ENCODE measurements at places on chromosomes 11 and 22. TPM values are rescaled to one million over a fixed set of nuclear protein-coding genes. Genes with fewer than 3 reads are reported as not detected.

VSTM5 gene
- 0.74 TPM for polyA plus RNA-seq

INPP5J gene
- polyA plus RNA-seq = 1.1 TPM

C11orf97 gene
- not detected for polyA plus RNA-seq

- no peak for DNase-seq
Observed at GRCh38 chr11:76801225-76801624, 18.1 kb downstream of the TSKU start.

GRCh38 chr11:907668-908067 is 2.9 kb downstream of the CHID1 start:
- DNase-seq = no peak

GRCh38 chr22:48380016-48380665 is 1447.5 kb downstream of the BRD1 start:
- no peak for DNase-seq

- no peak for DNase-seq
Observed at GRCh38 chr22:44439356-44440223, 58.4 kb downstream of the RTL6 start.

Measured in BJ (cell line).